ENCODE measurements at places on chromosomes 5 and 9.

GRCh38 chr9:86639899-86640379, 285.7 kb upstream of the TUT7 start:
- DNase-seq: no peak

DNA sequence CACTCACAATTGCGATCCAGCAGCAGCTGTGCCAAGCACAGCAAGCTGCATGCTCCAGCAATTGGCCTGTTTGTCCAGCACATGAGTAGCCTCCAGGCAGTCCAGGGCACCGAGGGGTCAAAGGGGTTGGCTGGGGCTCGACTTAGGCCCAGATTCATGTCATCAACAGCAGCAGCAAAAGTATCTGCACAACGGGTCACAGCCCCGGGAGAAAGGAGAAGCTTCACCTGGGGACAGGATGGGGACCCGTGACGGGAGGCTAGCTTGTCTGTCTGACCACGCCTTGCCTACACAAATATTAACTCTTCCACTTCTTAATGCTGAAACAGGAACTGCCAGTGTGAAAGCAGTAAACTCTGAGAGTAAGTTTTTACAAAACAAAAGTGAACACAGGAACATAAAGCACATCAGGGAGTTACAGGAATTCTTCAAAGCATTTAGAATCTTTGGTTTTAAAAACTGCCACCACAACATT, 191.2 kb downstream of the PIK3R1 start:
- DNase-seq: no peak

- no peak for DNase-seq
Observed at GRCh38 chr5:94847019-94847418, 228.6 kb downstream of the SLF1 start.

DNA sequence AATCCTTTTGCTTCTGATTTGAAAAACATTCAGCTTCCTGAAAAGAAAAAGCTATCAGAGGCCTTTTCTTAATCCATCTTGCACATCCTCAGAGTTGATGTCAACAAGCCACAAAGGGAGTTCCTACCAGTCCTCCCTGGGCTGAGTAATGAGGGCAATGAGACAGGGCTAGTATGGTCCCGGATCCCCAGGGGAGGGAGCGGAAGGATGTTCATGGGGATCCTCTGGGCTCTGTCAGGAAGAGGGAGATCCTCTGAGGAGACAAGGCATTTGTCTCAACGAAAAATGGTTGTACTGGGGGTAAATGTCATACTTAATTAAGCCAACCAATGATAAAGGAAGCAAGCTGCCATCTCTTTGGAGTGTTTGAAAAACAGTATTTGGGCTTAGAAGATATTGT, 195.3 kb downstream of the DTWD2 start:
- DNase-seq: no peak

DNA sequence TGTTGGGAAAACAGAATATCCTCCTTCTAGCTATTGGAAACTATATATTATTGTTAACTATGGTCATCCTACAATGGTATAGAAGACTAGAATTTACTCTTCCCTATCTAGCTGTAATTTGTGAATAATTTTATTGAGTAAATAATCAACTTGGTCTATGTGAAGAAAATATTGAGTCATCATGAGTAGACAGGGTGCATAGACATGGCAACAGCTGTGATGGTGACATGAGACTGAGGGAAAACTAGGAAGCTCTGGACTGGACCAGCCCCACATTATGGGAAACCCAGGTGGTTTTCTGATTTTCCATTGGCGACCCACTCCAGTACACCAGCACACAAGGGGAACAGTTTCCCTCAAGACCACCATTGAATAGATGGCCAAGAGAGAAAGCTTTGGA, 95.0 kb downstream of the APBA1 start:
- no peak for DNase-seq

DNA sequence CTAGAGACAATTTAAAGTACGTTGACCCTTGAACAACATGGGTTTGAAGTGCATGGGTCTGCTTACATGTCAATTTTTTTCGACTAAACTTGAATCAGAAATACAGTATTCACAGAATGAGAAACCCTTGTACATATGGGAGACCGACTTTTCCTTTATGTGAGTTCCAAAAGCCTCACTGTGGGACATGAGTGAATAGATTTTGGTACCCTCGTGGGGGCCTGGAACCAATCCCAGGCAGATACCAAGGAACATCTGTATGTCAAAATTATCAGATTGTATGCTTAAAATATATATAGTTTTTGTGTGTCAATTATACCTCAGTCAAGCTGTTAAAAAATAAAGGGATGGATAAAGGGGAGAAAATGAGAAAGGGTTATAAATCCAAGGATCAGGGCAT, 78.7 kb upstream of the MAN2A1 start:
- DNase-seq: no peak

- peak; percentile 89 for DNase-seq
Observed at GRCh38 chr9:1794547-1795270, 220.4 kb upstream of the SMARCA2 start.
